Left kidney (tissue), 8 donors: ENCODE measurements at places on chromosomes 3 and 15. TPM values are rescaled to one million over a fixed set of nuclear protein-coding genes. Genes with fewer than 3 reads are reported as not detected.

The HCLS1 gene
- 5.9 TPM for polyA plus RNA-seq

The RNU5B-1 gene
- not detected for polyA plus RNA-seq

The TRPM1 gene
- polyA plus RNA-seq: 0.07 TPM

The DNASE1L3 gene
- 9.2 TPM for polyA plus RNA-seq
